Jurkat, Clone E6-1 (cell line): ENCODE measurements at places on chromosomes 3 and 15.

- DNase-seq = no peak
Measured at GRCh38 chr3:64888165-64888564, 200.4 kb upstream of the ADAMTS9 start.

DNA sequence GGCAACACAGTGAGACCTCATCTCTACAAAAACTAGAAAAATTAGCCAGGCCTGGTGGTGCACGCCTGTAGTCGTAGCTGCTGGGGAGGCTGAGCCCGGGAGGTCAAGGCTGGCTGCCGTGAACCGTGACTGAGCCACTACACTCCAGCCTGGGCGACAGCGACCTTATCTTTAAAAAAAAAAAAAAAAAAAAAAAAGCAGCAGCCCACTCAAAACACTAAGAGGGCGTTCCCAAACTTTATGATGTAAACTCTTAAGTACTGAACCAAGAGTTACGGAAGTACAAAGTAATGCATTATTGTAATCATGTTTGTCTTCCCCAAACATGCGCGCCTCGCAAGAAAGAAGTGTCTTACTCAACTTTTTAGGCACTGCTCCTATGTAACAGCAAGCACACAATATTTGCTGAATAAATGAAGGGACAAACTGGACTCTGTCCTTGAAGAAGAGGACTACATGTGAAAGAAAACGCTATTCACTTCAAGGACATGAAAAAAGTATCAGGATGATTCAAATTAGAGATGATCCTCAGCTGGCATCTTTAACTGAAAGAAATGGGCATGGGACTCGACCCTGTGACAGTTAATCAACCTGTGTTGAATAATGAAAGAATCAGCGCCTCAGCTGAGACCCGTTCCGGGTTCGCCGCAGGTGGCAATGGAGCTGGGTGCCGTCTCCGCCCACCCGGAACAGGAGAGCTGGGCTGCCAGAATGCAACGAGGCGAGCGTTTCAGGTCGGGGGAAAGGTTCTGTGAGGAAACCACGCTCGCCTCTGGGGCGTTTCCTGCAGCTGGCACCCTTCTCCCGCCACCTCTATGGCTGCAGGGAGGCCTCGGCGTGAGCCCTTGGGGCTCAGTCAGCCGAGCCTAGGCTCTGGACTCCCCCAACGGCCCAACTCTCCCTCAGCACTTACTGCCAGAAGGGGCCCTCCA lies 718 bp downstream of the SPG11 start:
- DNase-seq = peak; percentile 52

DNA sequence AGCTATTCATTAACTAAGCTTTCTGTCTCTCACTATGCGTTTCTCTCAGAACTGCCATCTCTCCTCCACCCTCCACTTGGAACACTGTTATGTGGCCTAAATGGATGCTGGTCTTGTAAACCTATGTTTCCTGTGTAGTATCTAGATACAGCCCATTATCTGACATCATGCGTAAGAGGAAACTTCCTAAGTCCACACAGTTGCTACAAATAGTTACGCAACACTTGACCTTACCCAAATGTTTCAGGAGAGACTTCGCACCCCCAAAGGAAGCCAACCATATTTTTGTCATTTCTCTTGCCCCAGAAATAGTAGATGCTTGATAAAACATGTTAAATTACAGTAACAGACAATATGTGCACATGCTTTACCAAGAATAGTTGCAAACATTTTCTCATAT lies 87.2 kb upstream of the TPRG1 start:
- no peak for DNase-seq

- no peak for DNase-seq
Measured at GRCh38 chr3:32592696-32593353, 22.2 kb upstream of the DYNC1LI1 start.

- no peak for DNase-seq
Measured at GRCh38 chr3:72270072-72270681, 485.2 kb upstream of the PROK2 start.

- no peak for DNase-seq
Measured at GRCh38 chr3:11641683-11642430, 1.9 kb downstream of the VGLL4 start.

DNA sequence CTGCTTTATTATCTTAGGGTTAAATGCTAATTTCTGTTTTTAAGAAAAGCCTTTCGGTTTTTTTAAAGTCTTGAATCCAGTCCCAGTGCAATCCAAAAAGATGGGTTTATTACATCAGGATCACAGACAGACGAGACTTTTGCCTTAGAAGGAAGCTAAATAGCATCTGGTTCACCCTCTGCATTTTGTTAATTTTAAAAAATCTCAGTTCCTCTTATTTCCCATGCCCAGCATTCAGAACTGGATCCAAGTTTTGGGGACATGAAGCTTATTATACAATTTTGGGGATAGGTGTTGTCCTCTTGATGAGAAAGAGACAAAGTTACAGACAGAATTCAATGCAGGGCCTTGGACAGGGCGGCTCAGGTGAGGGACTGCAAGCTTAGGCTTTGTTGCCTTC lies 181.5 kb upstream of the LYSMD4 start:
- no peak for DNase-seq

- DNase-seq = no peak
Measured at GRCh38 chr3:182644790-182645433, 148.4 kb upstream of the ATP11B start.

GRCh38 chr3:48301800-48302166 lies 31.7 kb downstream of the SPINK8 start:
- no peak for DNase-seq

DNA sequence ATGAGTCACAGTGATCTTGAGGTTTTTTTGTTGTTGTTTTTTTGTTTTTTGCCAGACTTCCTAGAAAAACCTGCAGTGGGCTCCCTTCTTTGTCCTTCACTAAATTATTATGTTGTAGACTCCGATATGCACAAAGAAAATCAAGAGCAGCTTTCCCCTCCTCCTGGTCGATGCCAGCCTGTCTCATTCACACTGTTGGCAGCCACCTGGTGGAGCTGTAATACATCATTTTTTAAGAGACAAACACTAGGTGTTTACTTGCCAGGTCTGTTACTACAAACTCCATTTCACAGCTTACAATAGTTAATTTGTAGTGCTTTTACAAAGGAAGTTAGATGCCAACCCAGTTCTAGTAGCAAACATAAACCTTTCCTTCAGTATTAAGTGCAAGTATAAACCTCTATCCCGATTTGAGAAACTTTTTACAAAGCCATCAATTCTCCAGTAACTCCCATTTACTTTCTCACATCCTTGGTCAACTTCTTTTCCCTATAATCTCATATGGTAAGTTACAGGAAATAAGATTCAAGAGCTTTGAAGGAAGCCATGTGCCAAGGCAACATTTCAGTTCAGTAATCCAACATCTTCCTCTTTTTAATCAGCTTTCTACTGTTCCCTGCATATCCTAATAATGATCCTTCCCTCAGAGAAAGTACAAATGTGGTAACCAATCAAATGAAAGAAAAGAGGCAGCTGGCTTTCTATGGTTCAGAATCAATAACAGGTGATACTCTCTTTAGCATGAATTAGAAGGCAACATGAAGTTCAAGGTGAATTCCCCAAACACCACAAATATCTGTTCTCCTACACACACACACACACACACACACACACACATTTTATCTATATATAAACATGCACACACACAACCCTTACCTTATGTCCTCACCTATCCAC lies 14.0 kb downstream of the AAGAB start:
- no peak for DNase-seq

GRCh38 chr3:9280451-9281219 lies 31.2 kb upstream of the SRGAP3 start:
- no peak for DNase-seq

DNA sequence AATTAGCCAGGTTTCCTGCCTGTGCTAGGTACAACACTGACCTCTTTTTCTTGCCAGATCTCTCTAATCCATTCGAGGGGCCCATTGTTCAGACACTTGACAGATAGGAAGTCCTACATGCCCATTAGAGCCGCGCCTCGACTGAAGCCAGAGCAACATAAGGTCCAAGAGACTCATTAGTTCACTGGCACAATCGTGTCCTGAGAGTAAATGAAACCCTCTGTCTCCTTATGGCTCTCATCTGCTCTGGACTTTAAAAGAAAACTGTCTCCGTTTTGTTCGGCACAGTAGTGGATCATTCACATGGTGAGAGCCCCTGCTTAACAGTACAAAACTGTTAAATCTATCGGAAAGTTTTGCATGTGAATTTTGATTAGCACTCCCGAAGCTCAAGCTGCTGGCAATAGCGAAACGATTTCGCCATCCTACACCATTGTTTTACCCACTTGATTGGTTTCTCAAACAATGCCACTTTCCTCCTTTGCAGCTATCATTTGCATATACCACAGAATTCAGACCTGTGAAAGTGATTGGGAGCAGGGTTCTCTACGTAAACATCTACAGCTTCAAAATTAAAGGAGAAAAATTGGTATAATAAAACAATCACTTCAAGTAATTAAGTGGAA lies 19.0 kb upstream of the C15orf61 start:
- no peak for DNase-seq

GRCh38 chr15:65309882-65310418 lies 5.5 kb downstream of the RNU5B-1 start:
- no peak for DNase-seq

DNA sequence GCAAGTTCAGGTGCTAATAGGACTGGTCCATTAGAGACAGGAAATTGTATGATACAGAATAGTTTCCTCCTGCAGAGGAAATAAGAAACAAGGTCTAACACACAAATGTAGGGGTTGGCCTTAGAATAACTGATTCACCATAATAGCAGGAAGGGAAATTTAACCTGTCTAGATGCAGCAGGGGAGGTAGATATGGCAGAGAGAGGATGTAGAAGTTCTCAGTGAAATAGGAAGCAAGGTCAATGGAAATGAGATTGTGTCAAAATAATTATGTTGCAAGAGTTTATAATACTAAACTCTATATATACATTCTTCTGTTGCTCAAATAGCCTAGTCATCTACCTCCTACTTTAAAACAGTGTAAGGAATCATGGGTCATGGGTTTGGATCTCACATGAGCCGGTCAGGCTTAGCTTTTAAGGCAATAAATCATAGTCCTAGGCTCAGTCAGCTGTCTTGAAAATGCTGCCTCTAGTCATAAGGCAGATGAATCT lies 17.0 kb downstream of the BCL2A1 start:
- peak; percentile 22 for DNase-seq

DNA sequence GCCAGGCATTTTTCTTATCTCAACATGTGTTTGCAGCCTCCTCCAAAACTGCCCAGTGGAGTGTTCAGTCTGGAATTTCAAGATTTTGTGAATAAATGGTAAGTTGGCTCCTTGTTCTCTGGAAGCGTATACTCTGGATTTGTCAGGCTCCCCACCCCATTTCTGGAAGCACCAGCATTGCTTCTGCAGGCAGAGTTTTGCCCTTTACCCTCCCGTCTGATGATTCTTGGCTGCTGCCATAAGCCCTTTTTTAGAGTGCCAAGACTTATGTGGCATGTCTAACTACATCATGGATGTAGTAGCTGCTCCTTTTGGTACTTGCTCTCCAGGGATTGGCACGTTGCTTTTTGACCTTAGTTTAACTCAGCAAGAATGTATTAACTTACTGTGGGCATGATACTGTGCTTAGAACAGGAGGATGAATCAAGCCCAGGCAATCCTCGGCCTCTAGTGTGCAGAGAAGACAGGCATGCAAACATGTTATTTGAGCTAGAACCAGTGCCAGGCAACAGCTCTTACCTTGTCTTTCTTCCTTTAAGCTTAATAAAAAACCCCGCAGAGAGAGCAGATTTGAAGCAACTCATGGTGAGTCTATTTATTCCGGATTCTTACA lies 8.3 kb downstream of the SNAPC5 start:
- DNase-seq = no peak

DNA sequence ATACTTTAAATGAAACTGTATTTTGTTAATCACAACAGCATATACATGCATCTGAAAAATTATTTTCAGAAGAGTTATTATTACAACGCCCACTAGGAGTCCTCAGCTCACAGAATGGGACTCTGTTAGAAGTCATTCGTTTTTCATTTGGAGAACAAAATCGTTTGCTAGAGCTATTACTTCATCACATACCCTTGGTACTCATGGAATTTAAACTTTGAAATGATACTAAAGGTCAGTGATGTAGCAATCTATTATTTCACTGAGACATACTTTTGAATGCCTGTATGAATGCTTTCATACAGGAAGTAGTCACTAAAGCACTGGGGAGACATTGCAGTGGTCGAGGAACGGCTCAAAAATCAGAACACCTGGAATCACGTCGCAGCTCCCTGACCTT lies 198.1 kb downstream of the MBNL1 start:
- DNase-seq = no peak

DNA sequence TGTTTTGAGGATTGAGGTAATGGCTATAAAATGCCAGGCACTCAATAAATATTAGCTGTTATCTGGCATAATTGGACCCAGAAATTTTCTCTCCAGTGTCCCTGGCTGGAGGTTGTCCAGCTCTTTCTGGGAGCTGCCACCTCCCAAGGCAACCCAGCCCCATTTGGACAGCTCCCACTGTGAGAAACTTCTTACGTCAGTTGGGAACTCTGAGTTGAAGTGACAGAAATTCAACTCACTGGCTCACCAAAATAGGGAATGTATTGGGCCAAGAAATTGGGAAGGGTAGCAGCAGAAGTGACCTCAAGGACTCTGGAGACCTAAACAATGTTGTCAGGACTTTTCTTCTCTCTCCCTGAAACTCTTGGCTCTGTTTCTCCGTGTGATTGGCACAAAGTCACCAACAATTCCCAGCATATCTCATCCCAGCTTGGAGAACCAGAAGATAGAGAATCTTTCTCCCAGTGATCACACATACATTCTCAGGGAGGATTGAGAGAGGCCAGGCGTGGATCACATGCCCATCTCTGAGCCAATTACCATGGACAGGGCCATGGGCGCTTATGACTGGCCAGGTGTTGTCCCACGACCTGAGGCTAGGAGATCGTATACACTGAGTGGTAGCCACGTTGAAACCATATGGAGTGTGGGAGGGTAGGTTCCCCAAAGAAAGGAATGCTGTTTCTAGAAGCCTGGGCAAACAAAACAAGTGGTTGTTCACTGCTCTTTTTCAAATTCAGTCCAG lies 22.5 kb upstream of the HCN4 start:
- DNase-seq = no peak

DNA sequence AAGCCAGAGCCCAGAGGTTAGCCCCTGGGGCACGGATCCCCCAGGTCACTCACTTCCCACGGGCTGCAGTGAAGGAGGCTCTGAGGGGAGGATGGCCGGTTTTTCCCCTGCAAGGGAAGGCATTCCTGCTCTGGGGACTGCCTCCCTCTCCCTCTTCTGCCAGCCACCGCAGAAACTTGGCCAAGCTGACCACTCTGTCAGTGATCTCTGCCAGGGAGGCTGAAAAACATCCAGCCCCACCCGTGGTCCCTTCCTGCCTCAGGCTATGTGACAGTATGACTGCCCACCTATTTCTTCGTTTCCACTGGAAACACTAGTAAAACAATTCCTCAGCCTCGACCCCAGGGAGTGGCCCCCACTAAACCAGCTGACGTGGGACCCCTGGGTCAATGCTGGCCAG lies 14.6 kb upstream of the FANCD2 start:
- no peak for DNase-seq
